NCI-H345 (cell line): ENCODE measurements at places on chromosomes 7 and 10.

DNA sequence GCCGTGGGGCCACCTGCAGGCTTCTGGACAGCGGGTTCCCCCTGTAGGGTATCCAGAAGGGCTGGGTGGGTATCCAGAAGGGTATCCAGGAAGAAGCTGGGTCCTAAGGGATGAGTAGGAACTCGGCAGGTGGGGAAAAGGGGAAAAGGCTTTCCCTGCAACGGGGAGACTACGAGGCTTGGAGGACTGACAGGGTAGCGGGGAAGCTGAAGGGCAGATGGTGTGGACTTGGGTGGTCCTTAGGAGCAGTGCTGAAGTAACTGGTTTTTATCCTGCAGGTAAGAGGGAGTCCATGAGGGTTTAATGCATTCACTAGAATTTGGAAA, 525 bp downstream of the UBE2D4 start:
- no peak for DNase-seq

DNA sequence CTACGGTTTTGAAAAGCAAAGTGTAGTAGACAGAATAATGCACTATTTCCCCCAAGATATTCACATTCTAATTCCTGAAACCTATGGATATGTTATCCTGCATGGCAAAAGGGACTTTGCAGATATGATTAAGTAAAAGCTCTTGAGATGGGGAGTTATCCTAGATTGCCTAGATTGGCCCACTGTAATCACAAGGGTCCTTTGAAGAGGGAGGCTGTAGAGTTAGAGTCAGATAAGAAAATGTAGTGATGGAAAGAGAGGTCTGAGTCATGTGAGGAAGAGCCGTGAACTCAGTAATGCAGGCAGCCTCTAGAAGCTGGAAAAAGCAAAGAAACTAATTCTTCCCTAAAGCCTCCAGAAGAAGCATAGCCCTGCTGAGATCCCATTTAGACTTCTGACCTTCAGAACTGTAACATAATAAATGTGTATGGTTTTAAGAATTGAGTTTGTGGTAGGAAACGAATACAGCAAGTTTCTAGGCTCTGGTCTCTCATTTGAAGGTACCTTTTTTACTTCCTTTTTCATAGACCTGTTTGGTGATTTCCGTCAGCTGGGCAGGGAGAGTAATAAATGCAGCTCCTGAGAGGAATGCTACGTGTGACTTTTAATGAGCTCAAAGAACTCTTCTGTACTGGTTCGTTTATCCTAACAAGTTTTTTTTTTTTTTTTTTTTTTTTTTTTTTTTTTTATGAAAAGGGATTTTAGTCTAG, 41.9 kb upstream of the NXPH1 start:
- no peak for DNase-seq

- DNase-seq: no peak
These were observed 4.7 kb downstream of the CACNB2 start for GRCh38 chr10:18144928-18145327.

DNA sequence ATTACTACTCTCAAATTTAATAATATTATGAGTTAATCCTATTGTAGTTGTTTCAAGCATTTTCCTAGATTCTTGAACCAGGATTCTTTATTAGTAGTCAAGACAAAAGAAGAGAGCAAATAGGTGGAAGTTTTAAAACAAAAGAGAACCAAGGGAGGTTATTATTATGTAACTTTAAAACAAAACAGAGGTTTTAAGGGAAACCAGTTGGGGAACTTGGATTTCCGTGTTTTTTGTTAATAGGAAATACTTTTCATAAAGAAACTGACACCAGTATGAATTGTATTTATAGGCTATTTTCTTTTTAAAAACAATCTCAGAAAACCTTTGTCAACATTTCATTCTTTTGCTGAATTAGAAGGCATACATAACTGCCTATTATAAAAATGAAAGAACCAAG, 183.9 kb downstream of the WNT2 start:
- no peak for DNase-seq

GRCh38 chr10:35640951-35641675, 983 bp downstream of the FZD8 start:
- DNase-seq: peak; percentile 63

- no peak for DNase-seq
These were observed 10.9 kb upstream of the C10orf120 start for GRCh38 chr10:122710576-122710975.

GRCh38 chr7:12031638-12032037, 179.5 kb upstream of the TMEM106B start:
- DNase-seq: no peak

DNA sequence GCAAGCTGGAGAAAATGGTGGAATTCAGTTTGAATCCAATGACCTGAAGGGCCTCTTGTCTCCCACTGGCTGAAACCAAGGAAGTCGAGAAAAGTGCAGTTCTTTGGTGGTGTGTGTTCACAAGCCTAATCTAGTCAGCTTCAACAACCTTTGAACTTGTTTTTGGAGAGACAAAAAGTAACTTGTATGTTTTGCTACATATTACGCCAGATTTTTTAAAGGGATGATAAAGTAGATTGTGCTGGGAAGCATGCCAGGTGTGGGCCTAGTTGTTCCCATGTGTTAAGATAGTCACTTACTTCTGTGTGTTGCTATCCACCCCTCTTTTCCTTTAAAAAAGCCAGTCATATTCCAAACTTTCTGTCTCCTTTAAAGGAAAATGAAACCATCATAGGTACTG, 79.7 kb upstream of the FAM3C start:
- no peak for DNase-seq

GRCh38 chr10:17003651-17004286, 125.8 kb downstream of the CUBN start:
- no peak for DNase-seq

DNA sequence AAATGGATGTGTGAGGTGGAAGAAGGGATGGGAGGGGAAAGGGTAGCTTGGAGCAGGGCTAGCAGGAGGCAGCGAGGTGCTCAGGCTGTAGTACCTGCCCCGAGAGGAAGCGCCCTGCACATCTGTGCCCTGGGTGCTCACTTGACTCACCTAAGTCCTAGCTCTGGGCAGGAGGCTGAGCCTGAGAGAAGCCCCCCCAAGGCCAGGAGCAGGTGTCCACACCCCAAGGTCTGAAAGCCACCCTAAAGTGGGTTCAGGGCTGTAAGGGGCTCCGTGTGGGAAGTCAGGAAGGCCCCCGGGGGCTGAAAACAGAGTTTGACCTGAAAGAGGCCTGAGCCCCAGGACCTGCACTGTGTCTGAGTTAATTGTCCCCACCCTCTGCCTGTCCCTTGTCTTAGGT, 95.8 kb upstream of the PODXL start:
- DNase-seq: no peak

DNA sequence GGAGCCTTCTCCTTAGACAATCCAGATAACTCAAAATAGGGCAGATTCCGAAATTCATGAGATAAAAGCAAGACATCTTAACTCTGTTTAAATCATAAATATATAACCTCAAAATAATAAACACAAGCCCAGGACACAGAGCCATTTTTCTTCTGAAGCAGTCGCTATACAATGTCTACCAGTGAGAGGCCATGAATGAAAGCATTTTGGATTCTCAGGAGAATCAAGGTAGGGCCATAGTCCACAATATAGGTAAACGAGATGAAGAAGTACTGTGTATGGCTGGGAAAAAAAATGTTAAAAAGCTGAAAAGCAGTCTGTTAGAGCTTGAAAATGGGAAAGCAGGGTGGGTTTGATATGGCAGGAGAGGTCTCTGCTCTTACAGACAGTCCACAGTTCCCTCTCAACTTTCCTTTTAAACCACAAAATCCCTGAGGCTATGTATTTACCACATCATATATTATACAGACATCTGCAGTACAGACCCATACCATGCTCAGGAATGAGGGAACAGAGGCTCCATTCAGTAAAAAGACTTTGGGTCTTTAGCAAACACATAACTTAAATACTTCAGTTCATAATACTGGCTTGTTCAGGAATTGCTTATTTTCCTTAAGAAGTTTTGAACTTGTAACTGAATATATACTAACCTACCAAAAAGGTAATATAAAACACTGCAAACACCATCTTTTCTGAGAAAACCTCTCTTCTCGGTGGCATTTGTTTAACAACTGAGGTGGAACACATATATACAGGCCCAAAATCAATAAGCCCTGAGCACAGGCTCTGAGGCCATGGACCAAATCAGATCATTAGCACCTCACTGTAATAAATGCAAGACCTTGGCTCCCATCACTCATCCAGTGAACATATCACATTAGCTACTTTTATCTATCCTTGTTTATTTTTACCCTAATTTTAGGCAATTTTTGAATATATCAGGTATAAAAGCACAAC, 109.3 kb downstream of the SORBS1 start:
- no peak for DNase-seq

DNA sequence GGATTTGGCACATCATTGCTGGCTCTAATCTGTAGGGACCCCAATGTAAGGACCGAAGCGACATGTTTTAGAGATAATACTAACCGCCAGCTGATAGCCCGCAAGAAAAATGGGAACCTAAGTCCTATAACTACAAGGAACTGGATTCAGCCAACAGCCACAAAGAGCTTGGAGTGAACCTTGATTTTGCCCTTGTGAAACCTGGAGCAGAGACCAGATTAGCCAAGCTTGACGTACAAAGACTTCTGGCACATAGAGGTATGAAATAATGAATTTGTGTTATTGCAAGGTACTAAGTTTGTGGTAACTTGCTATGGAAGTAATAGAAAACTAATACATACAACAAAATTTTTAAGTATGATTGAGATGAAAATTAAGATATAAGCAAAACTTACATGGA, 246.9 kb downstream of the AGMO start:
- no peak for DNase-seq

DNA sequence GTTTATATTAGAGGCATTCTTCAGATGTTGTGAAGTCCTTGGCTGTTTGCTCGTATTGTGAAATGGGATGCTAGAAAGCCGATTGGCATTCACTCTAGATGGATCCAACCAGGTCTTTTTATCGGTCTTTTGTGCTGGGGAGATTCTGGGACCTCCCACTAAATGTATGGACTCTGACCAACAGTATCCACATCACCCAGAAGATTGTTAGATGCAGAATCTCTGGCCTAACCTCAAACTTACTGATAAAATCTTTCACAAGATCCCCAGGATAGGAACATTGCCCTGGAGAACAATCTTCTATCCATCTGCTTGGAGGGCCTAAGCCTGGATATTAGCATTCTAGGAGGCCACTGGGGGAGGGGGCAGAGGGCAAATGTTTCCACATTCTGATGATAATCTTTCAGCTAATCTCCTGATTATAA, 160.9 kb downstream of the PLXDC2 start:
- no peak for DNase-seq

GRCh38 chr10:48775206-48775517, 90.5 kb downstream of the WDFY4 start:
- DNase-seq: no peak

DNA sequence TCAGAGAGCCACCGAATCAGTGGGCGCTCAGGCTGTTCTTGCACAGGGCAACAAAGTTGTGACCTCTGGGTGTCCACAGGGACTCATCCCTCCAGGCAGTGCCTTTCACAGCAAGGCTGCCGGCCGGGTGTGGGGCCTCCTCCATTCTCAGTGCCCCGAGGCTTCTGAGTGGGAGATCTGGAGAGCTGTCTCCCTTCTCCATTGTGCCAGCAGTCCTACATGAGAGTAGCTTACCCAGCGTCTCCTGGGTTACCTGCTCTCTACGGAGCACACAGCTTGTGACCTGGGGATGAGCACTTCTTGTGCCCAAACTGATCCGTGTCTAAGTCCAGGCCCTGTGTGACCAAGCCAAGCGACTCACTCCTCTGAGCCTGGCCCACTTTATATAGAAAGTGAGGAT, 240.9 kb upstream of the GRB10 start:
- no peak for DNase-seq

GRCh38 chr10:122541541-122542002, 19.0 kb upstream of the DMBT1 start:
- DNase-seq: no peak

DNA sequence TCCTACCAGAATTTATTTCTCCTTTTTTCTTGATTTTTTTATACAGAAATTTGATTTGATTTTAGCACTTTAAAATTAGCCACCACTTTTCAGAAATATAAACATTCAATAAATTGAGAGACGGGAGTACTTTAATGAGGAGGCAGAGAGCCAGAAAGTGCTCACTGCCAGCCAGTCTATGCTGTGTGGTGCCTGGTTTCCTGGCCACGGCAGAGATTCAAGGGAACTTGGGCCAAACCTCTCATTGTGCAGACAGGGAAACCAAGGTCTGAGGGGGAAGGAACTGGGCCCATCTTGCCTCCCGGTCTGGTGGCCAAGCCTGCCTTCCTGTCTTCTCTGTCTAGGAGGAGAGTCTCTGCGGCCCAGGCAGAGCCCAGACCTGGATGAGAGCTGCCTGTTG, 25.9 kb downstream of the ADAMTS14 start:
- no peak for DNase-seq

- no peak for DNase-seq
These were observed 16.5 kb upstream of the TLX1 start for GRCh38 chr10:101114646-101115045.

GRCh38 chr7:155377071-155377837, 79.6 kb downstream of the INSIG1 start:
- no peak for DNase-seq

DNA sequence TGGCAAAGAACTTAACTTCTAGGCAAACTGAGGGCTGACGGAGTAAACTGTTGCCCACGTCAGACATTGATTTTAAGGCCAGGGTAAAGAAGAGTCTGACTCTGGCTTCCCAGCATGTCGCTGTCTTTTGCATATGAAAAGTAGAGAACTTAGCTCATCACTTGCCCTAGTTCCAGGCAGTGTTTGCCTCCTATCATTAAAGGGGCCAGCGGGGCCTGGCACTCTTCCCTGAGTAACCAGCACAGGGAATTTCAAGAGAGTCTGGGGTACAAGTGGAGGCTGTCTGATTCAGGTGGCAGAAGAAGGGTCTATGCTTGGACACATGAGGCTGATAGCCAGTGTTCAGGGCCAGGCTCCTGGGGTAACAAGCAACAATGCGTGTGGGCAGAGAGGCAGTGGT, 4.8 kb downstream of the DENND2A start:
- DNase-seq: no peak

- DNase-seq: peak; percentile 56
These were observed 110.2 kb upstream of the DPP6 start for GRCh38 chr7:153942036-153942435.

DNA sequence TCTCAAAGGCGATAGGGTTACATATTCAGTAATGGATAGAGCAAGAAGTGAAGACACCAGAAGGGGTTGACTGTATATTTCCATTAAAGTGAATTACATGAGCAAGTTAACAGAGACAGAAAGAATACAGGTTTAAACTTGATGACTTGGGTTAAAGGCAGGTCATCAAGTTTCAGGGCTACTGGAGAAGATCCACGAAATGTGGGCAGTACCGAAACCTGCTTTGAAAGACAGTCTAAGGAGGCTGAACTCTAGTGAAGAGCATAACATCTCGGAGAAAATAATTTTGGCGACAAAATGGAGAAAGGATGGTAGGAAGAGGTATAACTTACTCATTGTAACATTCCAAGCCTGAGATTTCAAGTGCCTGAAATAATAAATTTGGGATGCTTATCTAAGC, 26.6 kb upstream of the PLXDC2 start:
- no peak for DNase-seq
